ENCODE measurements at places on chromosomes 2 and 18. TPM values are rescaled to one million over a fixed set of nuclear protein-coding genes. Genes with fewer than 3 reads are reported as not detected.
A peak's percentile ranks its signal among the peaks of the same experiment; 100 is the strongest.

DNA sequence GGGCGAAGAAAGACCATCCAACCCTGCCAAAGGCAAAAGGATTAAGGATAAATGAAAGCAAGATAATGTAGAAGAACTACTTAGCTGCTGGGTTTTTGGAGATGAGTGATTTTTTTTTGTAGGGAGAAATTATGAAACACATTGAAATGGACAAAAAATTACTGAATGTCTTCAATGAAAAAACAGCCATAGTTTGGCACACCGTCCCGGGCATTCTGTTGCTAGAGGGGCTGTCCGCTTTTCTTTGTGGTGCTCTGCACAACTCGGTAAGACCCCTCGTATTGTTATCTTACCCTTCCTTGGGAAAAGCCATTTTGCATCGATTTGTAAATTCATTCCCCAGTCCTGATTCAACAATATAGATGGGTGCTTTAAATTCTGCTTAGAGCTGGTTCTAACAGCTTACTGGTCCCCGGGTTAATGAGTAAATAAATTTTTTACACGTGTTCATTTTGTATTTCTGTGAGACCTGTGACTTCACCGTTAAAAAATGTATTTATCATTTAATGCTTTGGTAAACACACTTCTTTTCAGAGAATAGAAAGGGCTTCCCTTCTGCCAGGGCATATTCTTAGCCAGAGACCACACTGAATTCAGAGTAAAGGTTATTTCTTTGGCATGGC lies 912 bp upstream of the LAPTM4A start:
- no peak for DNase-seq
- peaks cover 21% of the 10 kb centered on the region for H3K4me1 ChIP-seq
- H3K27me3 ChIP-seq: no peaks in the 10 kb centered on the region

GRCh38 chr18:6362559-6363129 lies 52.1 kb downstream of the L3MBTL4 start:
- no peak overlapping the region for H3K27ac ChIP-seq
- H3K4me1 ChIP-seq: no peaks in the 10 kb centered on the region
- H3K4me3 ChIP-seq: no peak overlapping the region
- DNase-seq: no peak

DNA sequence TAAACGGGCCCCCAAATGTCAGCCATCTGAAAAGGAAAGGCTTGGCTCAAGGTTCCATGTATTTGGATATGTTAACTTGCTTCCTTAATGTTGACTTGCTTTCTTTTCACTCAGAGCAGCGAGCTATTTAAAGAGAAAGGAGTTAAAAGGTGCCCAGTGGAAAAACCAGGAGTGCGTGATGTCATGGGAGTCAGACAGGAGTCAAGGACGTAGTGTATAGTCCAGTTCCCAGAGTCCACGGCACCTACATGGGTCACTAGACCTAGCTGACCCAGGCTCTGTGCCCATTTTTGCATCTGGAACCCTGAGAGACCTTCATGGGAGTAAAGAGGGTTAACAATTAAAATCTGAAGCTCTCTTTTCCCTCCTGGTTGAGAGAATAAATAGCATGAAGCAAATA lies 19.8 kb downstream of the SLC3A1 start:
- peak overlapping the region; percentile 69 for H3K27ac ChIP-seq
- H3K36me3 ChIP-seq: no peaks in the 10 kb centered on the region
- no peak overlapping the region for H3K4me3 ChIP-seq
- H3K4me1 ChIP-seq: no peaks in the 10 kb centered on the region
- no peaks in the 10 kb centered on the region for H3K27me3 ChIP-seq

DNA sequence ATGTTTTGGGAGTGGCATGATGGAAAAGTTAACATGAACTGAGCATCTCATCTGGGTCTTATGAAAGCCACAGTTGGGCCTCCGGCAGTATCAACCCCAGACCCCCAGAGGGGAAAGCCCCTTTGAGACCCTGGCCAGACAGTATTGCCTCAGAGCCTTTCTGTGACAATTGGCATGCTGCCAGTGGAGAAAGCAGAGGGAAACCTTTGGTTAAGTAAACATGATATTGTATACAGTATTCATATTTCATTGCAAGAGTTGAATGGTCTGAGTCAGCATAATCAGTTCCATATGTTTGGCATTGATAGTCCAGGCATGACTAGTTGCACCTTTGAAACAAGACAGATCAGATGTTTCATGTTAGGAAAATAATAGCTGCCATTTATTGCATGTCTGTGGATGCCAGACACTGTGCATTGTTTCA lies 20.0 kb downstream of the MERTK start:
- no peak overlapping the region for H3K4me3 ChIP-seq
- no peaks in the 10 kb centered on the region for H3K4me1 ChIP-seq
- H3K27me3 ChIP-seq: no peaks in the 10 kb centered on the region
- DNase-seq: no peak
- peaks cover 5% of the 10 kb centered on the region for H3K36me3 ChIP-seq

DNA sequence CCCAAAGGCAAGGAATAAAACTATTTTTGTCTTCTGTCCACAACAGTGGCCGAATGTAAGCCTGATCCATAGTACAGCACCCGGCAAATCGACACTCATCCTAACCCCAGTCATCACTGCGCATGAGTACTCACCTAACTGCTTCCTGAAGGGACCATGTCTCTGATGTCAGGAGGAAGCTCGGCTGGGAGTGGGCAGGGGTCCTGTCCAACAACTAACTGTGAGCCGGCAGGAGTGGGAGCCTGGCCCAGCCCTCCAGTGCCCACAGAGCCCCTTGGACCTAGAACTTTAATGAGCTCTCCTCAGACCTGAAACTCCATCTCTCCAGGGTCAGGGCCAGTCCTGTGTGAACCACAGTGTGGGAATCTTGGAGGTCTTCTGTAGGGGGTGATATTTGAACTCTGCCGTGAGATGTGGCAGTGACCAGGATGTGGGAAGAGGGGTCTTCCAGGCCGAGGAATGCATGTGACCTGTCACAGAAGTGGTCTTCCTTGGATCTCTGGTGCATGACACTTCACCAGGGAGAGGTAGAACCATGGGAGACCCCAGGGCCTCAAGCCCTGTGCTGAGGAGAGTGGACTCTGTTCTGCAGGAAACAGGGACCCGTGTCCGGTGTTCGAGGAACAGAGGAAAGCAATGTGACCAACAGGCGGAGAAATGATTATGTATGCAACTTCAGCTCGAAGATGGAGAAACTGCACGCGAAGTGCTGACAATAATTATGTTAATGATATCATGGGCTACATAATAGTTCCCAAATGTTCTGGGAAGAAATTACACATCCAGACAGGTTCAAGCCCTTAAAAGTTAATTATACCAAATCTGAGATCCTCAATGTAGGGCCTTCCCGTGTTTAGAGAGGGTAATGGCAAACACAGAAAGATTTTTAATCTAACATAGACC lies 240.1 kb upstream of the HDAC4 start:
- H3K36me3 ChIP-seq: no peaks in the 10 kb centered on the region
- H3K27ac ChIP-seq: no peak overlapping the region
- no peak for DNase-seq
- no peaks in the 10 kb centered on the region for H3K27me3 ChIP-seq

Gene TFCP2L1
- 5.5 TPM for total RNA-seq

- peaks cover 27% of the 10 kb centered on the region for H3K36me3 ChIP-seq
- H3K27me3 ChIP-seq: no peaks in the 10 kb centered on the region
- no peak overlapping the region for H3K4me3 ChIP-seq
- no peak overlapping the region for H3K27ac ChIP-seq
Observed at GRCh38 chr2:660586-661359, 16.4 kb downstream of the TMEM18 start.

DNA sequence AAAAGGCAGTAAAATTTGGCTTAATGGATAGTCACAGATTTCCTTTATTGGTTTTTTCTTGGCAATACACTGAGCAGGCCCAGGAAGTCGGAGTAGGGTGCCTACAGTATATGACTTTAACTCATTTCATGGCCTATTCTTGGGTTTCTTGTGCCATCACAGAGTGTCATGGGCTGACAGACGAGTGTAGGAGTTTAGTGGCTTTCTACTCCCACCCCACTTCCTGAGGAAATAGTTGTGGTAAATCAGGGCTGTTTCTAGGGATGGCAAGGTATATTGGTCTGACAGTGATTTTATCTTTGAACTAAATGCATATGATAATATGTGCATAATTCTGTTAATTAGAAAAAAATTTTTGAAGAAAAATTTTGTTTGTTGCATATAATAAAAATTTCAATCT lies 100.1 kb downstream of the PLCL1 start:
- no peaks in the 10 kb centered on the region for H3K36me3 ChIP-seq
- H3K27ac ChIP-seq: no peak overlapping the region
- no peaks in the 10 kb centered on the region for H3K27me3 ChIP-seq

GRCh38 chr2:168751104-168751740 lies 51.2 kb upstream of the NOSTRIN start:
- H3K27me3 ChIP-seq: no peaks in the 10 kb centered on the region
- H3K27ac ChIP-seq: no peak overlapping the region
- H3K4me1 ChIP-seq: no peaks in the 10 kb centered on the region
- DNase-seq: no peak

Gene GNLY
- not detected for total RNA-seq

DNA sequence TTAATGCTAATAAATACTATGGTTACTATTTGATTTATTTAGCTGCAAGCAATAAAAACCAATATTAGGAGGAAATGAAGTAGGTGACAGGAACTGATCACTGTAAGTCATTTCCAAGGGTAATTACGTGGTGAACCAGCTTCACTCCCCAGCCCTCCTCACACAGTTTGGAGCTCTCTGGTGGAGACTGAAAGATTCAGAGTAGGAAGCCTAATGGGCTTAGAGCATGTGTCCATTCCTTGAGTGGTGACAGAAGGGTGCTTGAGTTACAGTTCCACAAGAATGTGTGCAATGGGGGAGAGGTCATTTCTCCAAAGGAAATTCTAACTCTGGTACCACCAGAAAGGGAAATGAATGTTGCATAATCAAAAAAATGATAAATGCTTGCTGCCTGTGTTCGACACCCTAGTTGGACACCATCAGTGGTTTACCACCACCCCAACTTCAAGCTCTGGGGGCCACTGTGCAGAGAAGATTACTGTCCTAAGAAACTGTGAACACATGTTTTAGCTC lies 285.1 kb upstream of the MMADHC start:
- H3K36me3 ChIP-seq: no peaks in the 10 kb centered on the region
- H3K27ac ChIP-seq: no peak overlapping the region
- H3K27me3 ChIP-seq: no peaks in the 10 kb centered on the region
- H3K4me3 ChIP-seq: no peak overlapping the region
- H3K4me1 ChIP-seq: no peaks in the 10 kb centered on the region

Gene KYNU
- 2.3 TPM for total RNA-seq

Gene GATA6
- total RNA-seq: 89.3 TPM

Gene BMP10
- total RNA-seq: not detected

Measured in ascending aorta (tissue), 2 donors.